ENCODE measurements at places on chromosomes 1 and 21.

GRCh38 chr1:64826991-64827390 is 82.1 kb downstream of the RAVER2 start:
- no peak for DNase-seq

DNA sequence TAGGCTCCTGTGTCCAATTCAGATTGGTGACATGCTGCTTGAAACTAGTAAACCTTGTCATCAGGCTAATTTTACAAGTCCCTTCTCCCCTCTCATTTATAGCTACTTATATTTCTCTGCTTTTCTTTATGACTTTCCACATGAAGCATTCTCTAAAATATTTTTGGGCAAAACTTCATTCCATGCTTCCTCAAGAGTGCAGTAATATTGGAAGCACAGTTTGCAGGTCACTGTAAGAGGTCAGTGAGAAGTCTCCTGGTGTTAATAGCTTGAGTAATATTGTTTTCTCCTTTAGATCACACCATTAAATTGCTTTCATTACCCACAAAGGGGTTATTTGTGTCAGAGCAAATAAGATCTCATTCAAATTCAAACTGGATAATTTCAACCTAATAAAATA is 46.6 kb downstream of the LPAR3 start:
- no peak for DNase-seq

- DNase-seq: no peak
Observed at GRCh38 chr1:54136963-54137533, 15.8 kb downstream of the CDCP2 start.

DNA sequence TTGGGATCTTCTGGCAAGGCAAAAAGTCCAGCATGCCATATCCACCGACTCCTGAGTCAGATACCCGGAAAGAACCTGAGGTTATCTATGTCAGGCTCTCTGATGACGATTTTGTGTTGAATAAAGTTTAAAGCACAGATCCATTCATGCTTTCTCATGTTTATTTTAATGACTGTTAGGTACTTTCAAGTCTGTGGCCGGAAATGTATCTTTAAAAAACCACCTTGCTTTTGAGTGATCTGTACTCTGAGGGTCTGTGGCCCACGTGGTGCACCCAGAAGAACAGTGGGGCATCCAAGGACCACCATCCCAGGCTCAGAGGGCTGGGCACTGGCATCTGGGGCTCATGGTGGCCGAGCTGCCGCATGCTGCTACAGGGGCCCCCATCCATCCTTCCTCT is 30.1 kb upstream of the VASH2 start:
- no peak for DNase-seq

- no peak for DNase-seq
Observed at GRCh38 chr1:14039582-14040430, 339.8 kb downstream of the PRDM2 start.

All from activated CD8-positive, alpha-beta memory T cell treated with anti-CD3 and anti-CD28 coated beads for 1 hour (primary cell).